ENCODE measurements at places on chromosomes 4 and X. TPM values are rescaled to one million over a fixed set of nuclear protein-coding genes. Genes with fewer than 3 reads are reported as not detected.

DNA sequence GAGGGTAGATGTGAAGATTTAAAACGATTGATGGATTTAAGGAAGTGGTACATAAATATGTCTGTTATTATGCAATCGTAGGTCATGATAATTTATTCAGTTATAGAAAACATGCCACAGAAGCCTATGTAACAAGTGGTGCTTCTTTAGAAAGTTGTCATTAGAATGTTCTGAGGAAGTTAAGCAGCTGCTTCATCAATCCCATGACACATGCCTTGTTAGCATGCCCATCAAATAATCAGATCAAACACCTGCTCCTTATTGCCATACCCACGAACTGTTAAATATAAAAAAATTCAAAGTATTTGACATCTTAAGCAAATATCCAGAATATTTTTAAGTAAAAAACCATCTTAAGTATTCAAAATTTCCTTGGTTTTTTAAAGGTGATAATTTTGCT, 76.4 kb upstream of the MYOZ2 start:
- H3K27ac ChIP-seq: no peak overlapping the region
- H3K4me1 ChIP-seq: no peaks in the 10 kb centered on the region
- no peaks in the 10 kb centered on the region for H3K36me3 ChIP-seq
- DNase-seq: no peak
- H3K27me3 ChIP-seq: no peaks in the 10 kb centered on the region

GRCh38 chr4:62292911-62293310, 1092.8 kb downstream of the ADGRL3 start:
- no peak overlapping the region for H3K27ac ChIP-seq
- no peak for DNase-seq
- H3K27me3 ChIP-seq: no peaks in the 10 kb centered on the region
- no peaks in the 10 kb centered on the region for H3K36me3 ChIP-seq
- H3K4me1 ChIP-seq: no peaks in the 10 kb centered on the region
- H3K4me3 ChIP-seq: no peak overlapping the region

DNA sequence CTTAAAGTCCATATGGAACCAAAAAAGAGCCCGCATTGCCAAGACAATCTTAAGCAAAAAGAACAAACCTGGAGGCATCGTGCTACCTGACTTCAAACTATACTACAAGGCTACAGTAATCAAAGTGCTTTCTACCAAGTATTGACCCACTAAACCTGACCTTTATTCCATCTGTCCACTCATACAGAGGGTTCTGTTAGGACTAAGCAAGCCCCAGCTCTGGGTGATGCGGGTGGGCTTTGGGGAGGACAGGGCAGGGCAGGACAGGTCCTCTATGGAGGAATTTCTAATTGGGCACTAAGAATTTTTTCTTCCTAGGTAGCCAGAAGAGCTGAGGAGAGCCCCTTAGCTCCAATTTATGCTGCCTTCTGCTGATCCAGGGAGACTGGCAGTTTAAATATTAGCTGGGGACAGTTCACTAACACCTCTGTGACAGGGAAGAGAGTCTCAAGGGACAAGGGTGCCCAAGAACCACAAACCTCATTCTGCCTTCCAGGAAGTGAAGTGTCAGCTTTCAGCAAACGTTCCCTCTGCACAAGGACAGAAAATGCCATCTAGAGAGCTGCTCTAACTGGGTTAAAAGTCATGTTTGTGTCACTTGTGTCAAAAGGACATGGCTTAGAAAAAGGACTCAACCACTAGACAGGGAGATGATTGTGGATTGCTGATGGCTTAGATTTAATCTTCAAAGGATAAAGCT, 143.2 kb downstream of the KIT start:
- DNase-seq: no peak
- no peaks in the 10 kb centered on the region for H3K36me3 ChIP-seq
- no peaks in the 10 kb centered on the region for H3K27me3 ChIP-seq

- peak; percentile 8 for DNase-seq
- no peaks in the 10 kb centered on the region for H3K27me3 ChIP-seq
- no peak overlapping the region for H3K4me3 ChIP-seq
- peaks cover 34% of the 10 kb centered on the region for H3K4me1 ChIP-seq
- H3K36me3 ChIP-seq: peaks cover 3% of the 10 kb centered on the region
Observed at GRCh38 chrX:136168929-136169735, 21.8 kb downstream of the FHL1 start.

DNA sequence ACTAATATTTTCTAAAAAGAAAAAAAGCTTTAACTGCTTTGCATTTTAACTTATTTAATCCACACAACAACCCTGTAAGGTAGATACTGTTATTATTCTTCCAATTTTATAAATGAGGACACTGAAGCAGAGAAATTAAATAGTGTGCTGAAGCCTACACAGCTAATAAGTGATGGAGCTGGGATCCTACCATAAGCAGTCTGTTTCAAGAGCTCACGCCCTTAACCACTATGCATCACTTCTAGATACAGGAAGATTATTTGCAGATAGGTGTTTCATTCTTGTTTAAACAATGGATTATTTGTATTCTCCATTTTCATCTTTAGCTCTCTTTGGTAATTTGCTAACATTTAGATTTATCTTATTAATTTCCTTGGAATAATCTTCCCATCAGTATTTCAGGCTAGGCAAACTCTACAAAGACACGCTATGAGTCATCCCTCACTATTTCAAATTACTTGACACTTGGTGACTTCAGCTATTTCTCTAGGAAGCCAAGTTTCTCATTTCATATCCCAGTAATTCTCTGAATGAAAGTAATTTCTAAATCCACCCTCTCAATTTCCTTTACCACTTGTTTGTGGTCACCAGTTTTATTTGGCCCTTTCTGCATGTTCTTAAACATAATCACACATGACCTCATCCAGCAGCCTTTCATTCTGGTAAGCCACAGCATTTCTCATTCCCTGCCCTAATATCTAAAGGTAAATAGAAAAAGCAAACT, 67.3 kb downstream of the ASB9 start:
- no peak for DNase-seq
- no peak overlapping the region for H3K4me3 ChIP-seq
- H3K27ac ChIP-seq: no peak overlapping the region
- no peaks in the 10 kb centered on the region for H3K36me3 ChIP-seq
- no peaks in the 10 kb centered on the region for H3K27me3 ChIP-seq

DNA sequence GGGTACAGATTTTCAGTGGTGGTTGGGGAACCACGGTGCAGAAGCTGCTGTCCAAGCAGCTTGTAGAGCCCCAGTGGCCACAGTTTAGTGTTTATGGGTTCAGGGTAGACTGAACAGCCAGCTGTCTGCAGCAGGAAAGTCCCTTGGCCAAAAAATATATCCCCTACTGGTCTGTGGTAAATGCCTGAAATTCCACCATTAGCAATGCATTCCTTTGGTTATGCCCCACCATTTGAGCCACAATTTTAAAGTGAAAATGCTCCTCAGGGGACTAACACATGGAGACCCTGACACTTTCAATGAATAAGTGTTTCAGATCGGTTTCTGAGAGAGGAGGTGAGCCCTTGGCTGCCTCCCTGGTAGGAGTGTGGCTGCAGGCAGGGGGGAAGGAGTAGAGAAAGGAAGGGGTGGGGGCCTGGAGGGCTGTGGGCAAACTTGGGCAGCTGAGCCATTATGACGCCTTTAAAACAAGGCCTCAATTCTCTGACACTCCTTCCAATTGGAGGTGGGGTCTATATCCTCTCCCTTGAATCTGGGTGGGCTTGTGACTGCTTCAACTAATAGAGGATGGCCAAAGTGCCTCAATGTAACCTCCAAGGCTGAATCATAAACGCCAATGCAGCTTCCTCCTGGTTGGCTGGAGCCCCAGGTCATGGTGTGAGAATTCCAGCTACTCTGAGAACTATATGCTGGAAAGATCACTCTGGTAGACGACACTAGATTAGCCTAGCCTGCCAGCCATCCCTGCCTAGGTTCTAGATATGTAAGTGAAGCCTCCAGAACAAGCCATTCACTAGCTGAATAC, 75.8 kb upstream of the ATP6AP2 start:
- no peak overlapping the region for H3K4me3 ChIP-seq
- no peaks in the 10 kb centered on the region for H3K4me1 ChIP-seq
- DNase-seq: no peak
- no peaks in the 10 kb centered on the region for H3K36me3 ChIP-seq
- H3K27me3 ChIP-seq: no peaks in the 10 kb centered on the region

DNA sequence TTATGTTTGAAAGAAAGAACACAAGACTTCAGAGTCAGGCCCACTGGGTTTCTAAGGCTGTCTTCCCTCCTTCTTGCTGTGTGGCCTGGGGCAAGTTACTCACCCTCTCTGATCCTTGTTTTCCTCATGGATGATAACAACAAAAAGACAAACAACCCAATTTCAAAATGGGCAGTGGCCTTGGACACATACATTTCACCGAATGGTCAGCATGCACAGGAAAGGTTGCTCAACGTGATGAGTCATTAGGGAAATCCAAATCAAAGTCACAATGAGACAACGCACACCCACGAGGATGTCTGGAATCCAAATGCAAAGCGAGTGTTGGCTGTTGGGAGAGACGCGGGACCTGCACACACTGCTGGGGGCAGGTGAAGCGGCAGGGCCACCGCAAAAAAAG, 50.8 kb upstream of the PPP2R2C start:
- H3K4me1 ChIP-seq: no peaks in the 10 kb centered on the region
- no peak for DNase-seq
- H3K36me3 ChIP-seq: no peaks in the 10 kb centered on the region
- no peak overlapping the region for H3K27ac ChIP-seq
- H3K27me3 ChIP-seq: no peaks in the 10 kb centered on the region

The TMEM271 gene
- total RNA-seq: 0.32 TPM

- no peak overlapping the region for H3K4me3 ChIP-seq
- H3K27me3 ChIP-seq: peaks cover 15% of the 10 kb centered on the region
Observed at GRCh38 chrX:1074755-1075154, 137.7 kb downstream of the CRLF2 start.

- H3K27ac ChIP-seq: no peak overlapping the region
- no peaks in the 10 kb centered on the region for H3K36me3 ChIP-seq
Observed at GRCh38 chr4:18314731-18315130, 293.2 kb upstream of the LCORL start.

GRCh38 chrX:95950679-95951078, 734.0 kb upstream of the DIAPH2 start:
- no peaks in the 10 kb centered on the region for H3K4me1 ChIP-seq
- DNase-seq: no peak
- no peak overlapping the region for H3K27ac ChIP-seq
- H3K27me3 ChIP-seq: no peaks in the 10 kb centered on the region

DNA sequence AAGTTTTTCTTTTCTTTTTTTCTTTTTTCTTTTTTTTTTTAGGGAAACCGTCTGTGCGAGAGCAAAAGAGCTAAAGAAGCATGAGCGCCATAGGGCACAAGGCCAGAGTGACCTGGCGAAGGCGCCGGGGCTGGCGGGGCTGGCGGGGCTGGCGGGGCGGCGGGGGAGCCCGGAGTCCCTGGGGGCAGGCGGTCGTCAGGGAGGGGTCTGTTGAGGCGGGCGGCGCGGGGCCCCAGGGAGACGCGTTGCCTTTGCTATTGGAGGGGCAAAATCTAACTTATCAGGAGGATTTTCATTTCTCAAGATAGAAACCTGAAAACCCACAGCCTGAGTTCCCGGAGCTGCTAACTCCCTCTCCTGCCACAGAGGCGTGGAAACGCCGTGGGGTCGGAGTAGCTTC, 135.6 kb upstream of the SMAD1 start:
- no peaks in the 10 kb centered on the region for H3K36me3 ChIP-seq
- no peak overlapping the region for H3K4me3 ChIP-seq
- DNase-seq: no peak
- no peaks in the 10 kb centered on the region for H3K27me3 ChIP-seq
- H3K27ac ChIP-seq: no peak overlapping the region
- H3K4me1 ChIP-seq: no peaks in the 10 kb centered on the region

DNA sequence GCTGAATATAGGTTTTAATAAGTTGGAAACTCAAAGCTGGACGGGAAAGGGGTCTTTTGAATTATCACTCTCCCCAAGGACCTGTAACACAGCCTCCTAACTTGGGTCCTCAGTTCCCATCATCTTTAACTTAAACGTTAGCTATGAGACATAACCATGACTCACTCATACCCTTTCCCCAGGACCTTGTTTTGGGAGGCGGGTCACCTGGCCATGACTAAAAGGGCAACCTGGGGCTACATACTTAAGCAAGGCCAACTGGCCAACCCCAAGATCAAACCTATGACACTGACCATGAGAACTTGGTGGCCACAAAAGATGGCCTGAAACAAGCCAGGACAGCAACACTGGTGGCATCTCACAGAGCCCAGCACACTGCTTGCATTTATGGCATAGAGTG, 89.0 kb downstream of the SH3KBP1 start:
- H3K36me3 ChIP-seq: no peaks in the 10 kb centered on the region
- H3K4me3 ChIP-seq: no peak overlapping the region
- no peak for DNase-seq

GRCh38 chr4:10118048-10119004, 1.7 kb upstream of the WDR1 start:
- H3K4me1 ChIP-seq: peaks cover 38% of the 10 kb centered on the region
- DNase-seq: no peak
- H3K36me3 ChIP-seq: peaks cover 3% of the 10 kb centered on the region
- peak overlapping the region; percentile 93 for H3K4me3 ChIP-seq
- no peaks in the 10 kb centered on the region for H3K27me3 ChIP-seq

The TMPRSS11F gene
- not detected for total RNA-seq

DNA sequence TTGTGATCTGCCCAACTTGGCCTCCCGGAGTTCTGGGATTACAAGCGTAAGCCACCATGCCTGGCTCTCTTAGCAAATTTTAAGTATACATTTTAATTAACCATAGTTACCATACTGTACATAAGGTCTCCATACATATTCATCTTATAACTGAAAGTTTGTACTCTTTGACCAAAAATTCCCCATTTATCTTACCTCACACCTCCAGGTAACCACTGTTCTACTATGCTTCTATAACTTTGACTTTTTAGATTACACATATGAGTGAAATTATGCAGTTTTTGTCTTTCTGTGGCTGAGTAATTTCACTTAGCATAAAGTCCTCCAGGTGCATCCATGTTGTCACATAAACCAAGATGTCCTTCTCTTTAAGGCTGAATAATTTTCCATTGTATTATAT, 17.4 kb downstream of the C4orf51 start:
- H3K4me3 ChIP-seq: no peak overlapping the region
- peaks cover 2% of the 10 kb centered on the region for H3K27me3 ChIP-seq

The STOX2 gene
- 26.7 TPM for total RNA-seq

The KCND1 gene
- 1.2 TPM for total RNA-seq

DNA sequence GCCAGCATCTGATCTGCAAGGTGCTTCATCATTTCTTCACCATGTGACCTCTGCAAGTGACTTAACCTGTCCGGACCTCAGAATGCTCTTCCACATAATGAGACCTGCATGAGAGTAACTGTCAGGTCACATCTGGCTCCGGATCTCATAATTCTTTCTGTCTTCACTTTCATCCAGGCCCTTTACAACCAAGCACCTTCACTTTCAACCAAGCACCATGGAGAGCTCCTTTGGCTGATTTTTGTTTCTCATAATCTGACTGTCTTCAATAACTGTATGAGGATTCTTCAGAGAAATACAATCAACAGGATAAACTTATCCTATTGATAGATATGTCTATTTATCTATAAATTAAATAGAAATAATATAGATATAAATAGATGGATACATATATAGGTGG, 148.1 kb downstream of the VCX3A start:
- no peak overlapping the region for H3K4me3 ChIP-seq
- no peaks in the 10 kb centered on the region for H3K36me3 ChIP-seq
- no peak overlapping the region for H3K27ac ChIP-seq
- DNase-seq: no peak

GRCh38 chrX:130339408-130340222, at the start of gene SLC25A14:
Gene SLC25A14 (plus strand): TSS chrX:130339919. CDS start chrX:130340279, 360 bp downstream.
- peaks cover 35% of the 10 kb centered on the region for H3K4me1 ChIP-seq
- H3K4me3 ChIP-seq: peak within 1 kb of the TSS; percentile 95
- peak within 1 kb of the TSS; percentile 96 for H3K27ac ChIP-seq
- DNase-seq: peak; percentile 32
- no peaks in the 10 kb centered on the region for H3K27me3 ChIP-seq

- no peak for DNase-seq
- H3K4me1 ChIP-seq: no peaks in the 10 kb centered on the region
- H3K27me3 ChIP-seq: no peaks in the 10 kb centered on the region
- H3K36me3 ChIP-seq: peaks cover 3% of the 10 kb centered on the region
- H3K27ac ChIP-seq: no peak overlapping the region
- H3K4me3 ChIP-seq: no peak overlapping the region
Observed at GRCh38 chr4:32206756-32207155, 1486.6 kb downstream of the PCDH7 start.
